Right lobe of liver (tissue), 6 donors: ENCODE measurements at places on chromosomes 3 and 15.

DNA sequence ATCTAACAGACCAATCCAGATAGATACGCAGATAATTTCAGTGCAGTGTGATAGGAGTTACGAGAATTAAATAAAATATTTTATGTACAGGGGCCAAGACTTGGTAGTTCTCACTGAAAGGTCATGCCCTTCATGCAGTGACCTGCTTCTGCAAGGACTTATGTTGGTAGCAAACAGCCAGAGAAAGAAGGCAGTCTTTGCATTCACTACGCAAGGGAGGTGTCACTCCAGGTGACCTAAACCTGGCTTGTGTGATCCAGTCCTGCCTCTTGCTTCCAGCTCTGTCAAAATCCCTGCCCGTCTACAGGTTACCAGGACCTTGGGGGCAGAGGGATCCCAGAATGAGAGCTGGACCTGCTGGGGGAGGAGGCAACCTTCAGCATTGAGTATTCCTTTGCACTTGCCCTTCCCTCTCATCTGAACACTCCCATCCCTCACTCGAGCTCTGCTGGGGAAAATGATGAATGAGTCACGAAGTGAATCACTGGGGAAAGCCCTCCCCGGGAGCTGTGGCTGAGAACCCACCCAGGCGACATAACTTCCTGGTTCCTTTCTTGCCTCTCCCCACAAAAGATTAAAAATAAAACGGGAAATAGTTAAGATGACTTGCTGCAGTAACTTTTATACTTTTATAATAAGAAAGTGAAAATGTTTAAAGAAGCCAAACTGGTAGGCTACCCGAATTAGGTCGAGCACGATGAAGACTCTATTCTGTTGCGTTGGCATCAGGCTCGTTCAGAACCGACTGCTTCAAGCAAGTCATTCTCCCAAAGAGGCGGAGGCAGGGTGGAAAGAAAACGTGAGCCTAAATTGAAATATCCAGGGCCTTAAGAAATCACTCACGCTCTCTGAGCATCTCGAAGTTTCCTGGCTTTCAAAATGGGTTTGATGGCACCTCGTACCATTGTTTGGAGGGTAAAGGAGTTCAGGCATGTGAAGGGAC is 216.1 kb downstream of the SLCO3A1 start:
- no peak for DNase-seq

DNA sequence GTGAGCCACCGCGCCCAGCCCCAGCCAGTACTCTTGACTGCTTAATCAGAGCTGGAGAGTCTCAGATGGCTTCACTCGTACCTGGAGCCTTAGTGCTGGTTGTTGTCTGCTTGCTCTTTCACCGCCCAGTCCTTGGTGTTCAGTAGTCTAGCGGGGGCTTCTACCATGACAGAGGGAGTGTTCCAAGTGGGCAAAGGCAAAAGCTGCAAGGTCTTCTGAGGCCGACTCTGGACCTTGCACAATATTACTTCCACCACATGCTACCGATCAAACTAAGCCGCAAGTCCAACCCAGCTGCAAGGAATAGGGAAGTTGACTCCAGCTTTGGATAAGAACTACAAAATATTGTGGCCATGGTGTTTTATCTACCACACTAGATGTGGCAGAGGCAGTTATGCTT is 6.6 kb downstream of the PARL start:
- DNase-seq = no peak

DNA sequence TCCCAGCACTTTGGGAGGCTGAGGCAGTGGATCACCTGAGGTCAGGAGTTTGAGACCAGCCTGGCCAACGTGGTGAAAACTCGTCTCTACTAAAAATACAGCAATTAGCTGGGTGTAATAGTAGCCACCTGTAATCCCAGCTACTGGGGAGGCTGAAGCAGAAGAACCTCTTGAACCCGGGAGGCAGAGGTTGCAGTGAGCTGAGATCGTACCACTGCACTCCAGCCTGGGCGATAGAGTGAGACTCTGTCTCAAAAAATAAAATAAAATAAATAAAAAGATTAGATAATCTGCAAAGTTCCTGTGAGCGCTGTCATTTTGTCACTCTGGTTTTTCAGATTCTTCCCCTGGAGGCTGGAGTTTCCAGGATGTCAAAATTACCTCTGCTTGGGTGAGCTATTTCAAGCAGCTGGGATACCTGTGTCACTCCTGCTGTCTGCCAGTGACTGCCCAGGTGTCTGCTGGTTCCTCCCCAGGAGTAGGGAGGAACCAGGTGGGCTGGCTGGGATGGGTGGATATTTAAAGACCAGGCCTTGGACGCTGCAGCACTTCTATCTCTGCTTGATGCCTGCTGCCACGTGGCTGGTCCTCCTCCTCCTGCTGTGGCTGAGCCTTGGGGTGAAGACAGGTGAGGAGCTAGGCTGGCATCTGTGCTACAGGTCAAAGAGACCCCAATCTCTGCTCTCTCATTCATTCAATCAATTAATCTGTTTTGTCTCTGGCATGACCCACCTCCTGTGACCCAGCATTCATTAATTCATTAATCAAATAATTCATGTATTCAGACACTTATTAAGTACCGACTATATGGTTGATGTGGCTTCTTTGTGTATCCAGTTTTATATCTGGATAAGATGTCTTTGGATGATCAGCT is 19.5 kb upstream of the MUC20 start:
- no peak for DNase-seq

- no peak for DNase-seq
Observed at GRCh38 chr3:99970198-99970597, 144.1 kb downstream of the FILIP1L start.

- DNase-seq = no peak
Observed at GRCh38 chr3:5170975-5171374, 16.5 kb upstream of the EDEM1 start.

GRCh38 chr15:43383070-43383469 is 12.2 kb downstream of the TUBGCP4 start:
- no peak for DNase-seq

- DNase-seq = no peak
Observed at GRCh38 chr15:69002783-69003182, 11.7 kb upstream of the NOX5 start.
